ENCODE measurements at places on chromosomes 6 and 20.
A peak's percentile ranks its signal among the peaks of the same experiment; 100 is the strongest.

GRCh38 chr6:111880181-111880888, 7.1 kb upstream of the FYN start:
- no peak for DNase-seq

GRCh38 chr6:43496370-43497128, 13.6 kb downstream of the LRRC73 start:
- no peak for DNase-seq

DNA sequence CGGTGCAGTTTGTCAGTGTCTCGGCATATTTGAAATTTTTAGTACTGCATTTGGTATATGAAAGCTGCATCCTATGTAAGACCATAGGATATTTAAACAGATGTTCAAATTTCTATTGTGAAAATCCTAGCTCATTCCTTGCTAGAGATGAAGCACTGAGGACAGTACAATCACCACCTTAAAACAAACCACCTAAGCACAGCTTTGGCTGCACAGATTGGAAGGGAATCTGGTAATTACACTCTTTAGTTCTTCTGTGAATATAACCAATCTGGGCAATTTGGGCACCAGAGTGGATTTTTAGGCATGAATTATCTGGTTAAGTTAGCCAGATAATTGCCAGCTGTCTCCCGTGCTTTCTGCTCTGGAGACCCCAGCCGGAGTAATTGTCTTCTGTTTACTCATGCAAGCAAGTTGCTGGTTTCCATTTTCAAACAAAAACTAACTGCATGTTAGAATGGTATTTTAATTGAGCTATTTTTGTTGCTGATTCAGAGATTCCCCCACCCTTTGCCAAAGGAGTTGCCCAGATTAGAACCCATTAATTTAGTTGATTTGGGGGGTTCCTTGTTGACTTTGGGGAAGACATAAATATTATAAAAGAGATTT, 36.9 kb downstream of the E2F3 start:
- DNase-seq: no peak

- no peak for DNase-seq
These were observed 5.1 kb downstream of the SOX4 start for GRCh38 chr6:21598674-21599023.

DNA sequence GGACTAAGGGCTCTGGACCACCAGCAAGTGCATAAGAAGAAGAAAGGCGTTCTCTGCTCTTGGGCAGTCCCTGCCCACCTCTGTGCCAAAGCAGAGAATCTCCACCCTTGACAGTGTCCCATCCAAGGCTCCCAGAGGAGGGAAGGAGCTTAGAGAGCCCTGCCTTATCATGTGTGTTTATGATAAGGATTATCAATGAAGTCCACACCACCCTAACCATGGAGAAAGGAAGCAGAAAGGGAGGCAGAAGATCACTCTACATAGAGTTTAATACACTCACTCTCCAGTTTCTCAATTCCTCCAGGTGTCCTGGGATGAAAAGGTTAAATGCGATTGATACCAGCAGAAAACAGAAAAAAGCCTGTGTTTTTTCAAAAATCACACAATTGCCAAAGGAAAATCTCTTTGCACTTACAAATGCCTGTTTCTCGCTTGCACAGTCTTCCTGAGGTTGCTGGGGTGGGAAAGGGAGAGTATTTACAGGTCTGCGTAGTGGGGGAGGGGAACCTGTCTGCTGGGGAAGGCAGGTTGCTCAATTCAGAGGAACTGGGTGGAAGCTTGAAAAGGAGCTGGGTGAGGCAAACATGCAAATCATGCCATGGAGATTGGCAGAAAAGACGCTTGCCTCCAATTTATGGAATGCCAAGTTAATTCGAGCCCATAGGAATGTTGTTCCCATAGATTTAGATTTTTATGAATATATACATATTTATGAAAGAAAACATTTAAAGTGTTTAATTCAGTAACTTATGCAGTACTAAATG, 104.0 kb downstream of the EYA2 start:
- DNase-seq: no peak

DNA sequence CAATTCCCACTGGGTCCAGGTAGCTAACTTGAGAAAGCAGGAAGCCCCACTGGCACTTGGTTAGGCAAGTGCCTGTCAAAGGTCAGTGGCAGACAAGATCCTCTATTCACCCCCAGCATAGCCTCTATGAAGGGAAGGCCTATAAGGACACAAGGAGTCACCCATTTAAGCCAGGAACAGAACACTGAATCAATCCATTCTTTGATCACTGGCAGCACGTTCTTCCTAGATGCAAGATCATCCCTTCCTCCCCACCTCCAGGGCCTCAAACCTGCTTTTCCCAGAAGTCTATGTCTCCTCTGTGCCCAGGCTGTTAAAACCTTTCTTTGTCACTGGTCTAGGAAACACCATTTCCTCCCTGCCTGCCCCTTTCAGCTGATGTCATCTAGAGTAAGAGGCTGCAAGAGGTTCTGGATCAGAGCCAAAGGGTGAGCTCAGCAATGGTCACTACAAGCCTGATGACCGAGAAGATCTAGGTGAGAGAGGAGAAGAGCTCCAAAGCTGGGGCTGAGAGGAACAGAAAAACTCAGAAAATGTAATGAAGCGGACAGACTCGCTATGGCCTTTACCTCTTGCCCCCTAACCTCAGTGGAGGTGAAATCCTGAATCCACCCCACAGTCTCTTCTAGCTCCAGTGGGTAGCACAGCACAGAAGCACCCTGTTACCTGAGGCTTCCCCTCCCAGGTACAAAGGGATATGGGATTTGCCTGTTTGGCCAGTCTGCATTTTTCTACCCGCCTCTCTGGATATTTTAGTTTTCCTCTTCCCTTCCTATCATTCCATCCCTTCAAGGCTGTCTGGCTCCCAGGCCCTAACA, 1.8 kb downstream of the GTPBP2 start:
- no peak for DNase-seq

GRCh38 chr20:52972190-52972937, at the start of gene TSHZ2:
TSHZ2 (plus strand) TSS chr20:52972358; CDS start chr20:52973294, 936 bp downstream.
- peak; percentile 69 for DNase-seq

GRCh38 chr6:70708448-70708847, 40.8 kb downstream of the SMAP1 start:
- no peak for DNase-seq

GRCh38 chr20:24672181-24672880, 202.9 kb downstream of the SYNDIG1 start:
- no peak for DNase-seq

DNA sequence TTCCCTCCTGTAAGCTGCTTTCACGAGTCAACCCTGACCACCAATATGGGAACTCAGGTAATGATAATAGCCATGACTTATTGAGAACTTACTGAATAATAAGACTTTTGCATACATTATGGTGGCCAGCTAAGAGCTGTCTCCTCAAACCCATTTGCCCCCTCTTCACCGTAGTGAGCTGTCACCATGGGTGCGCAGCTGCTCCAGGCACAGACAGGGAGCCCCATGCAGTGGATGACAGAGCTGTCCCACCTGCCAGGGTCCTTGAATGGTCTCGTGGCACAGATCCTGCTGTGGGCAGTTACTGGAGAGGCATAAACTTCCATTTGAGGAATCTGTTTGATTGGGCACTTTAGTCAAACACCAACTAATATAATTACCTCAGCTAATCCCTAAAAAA, 1.9 kb downstream of the SLC22A16 start:
- no peak for DNase-seq

DNA sequence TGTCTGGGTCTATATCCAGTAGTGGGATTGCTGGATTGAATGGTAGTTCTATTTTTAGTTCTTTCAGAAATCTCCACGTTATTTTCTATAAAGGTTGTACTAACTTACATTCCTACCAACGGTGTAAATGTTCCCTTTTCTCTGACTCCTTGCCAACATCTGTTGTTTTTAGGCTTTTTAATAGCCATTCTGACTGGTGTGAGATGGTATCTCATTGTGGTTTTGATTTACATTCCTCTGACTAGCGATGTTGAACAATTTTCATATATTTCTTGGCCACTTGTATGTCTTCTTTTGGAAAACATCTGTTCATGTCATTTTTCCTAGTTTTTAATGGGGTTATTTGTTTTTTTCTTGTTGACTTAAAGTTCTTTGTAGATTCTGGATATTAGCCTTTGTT, 99.3 kb downstream of the BMP2 start:
- no peak for DNase-seq

DNA sequence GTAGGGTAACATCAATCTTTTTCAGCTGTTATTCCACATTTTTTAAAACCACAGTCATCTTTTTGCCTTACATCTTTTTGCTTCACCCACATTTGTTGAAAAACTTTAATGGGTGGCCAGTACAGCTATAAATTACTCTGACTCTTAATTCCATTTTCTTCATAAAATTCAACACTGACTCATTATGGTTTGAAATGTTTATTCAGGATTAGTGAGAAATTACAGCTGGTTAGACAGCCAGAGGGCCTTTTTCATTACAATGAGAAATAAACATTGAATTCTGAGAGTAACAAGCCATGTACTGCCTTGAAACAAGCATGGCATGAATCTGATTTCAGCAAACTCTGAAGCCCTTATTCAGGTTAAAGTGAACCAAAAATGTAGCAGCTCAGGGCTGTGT, 19.5 kb downstream of the NDUFAF4 start:
- DNase-seq: no peak

- no peak for DNase-seq
These were observed 146.2 kb upstream of the NEDD9 start for GRCh38 chr6:11378639-11379038.

DNA sequence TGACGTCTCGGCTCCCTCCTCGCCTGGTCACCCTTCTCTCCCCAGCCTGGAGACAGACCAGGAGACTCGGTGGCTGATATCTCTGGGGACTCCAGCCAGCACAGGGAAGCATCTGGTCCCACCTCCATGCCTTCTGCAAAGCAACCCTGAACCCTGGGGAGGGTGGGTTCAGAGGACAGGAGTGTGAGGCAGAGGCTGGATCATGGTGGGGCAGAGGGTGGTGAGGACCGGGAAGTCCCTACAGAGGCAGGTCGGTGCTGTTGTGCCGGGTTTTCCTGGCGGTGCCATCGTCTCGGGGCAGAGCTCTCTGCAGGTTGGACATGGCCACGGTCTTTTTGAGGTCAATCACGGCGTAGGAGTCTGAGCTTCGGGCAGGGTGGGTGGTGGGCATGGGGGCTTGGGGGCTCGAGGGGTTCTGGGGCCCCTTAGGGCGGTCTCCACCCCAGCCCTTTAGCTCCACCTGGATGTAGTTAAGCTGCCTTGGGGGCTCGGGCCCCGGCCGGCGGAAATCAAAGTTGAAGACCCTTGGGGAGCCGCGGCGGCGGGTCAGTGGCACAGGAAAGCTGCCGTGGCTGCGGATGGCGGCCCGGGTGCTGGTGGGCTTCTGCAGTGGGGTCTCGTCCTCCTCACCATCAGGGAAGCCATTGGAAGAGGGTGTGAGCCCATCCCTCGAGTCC, 9.2 kb downstream of the FRS3 start:
- DNase-seq: no peak

GRCh38 chr20:46214824-46215488, 93.3 kb downstream of the CDH22 start:
- DNase-seq: no peak

GRCh38 chr6:51199733-51200260, 381.1 kb downstream of the TFAP2B start:
- DNase-seq: no peak

- DNase-seq: peak; percentile 57
These were observed 550.5 kb upstream of the MARCKS start for GRCh38 chr6:113306552-113307145.

DNA sequence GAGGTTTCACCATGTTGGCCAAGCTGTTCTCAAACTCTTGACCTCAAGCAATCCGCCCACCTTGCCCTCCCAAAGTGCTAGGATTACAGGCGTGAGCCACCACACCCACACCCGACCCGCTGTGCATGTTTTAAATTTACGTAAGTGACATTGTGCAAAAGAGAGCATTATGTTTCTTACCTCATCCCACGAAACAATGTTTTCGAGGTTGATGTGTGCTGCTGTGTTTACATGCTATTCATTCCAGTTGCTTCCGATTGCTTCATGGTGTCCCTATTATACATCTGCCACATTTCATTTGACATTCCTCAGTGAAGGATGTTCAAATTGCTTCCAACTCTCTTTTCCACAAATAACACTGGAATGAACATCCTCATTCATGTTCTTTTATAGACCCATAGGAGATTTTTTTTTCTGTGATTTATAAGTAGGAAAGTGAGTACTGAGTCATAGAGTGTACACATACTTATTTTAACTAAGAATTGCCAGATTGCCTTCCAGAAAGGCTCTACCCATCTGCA, 403.9 kb upstream of the JARID2 start:
- DNase-seq: no peak

- DNase-seq: no peak
These were observed 9.3 kb downstream of the HLA-DOA start for GRCh38 chr6:33000055-33000454.

GRCh38 chr6:164749221-164750064, 560.0 kb downstream of the C6orf118 start:
- no peak for DNase-seq

GRCh38 chr6:168318090-168318489, 1.5 kb downstream of the DACT2 start:
- no peak for DNase-seq

- no peak for DNase-seq
These were observed 810.1 kb downstream of the EYS start for GRCh38 chr6:64896939-64897338.

GRCh38 chr6:5215159-5215558, 45.6 kb downstream of the LYRM4 start:
- no peak for DNase-seq

DNA sequence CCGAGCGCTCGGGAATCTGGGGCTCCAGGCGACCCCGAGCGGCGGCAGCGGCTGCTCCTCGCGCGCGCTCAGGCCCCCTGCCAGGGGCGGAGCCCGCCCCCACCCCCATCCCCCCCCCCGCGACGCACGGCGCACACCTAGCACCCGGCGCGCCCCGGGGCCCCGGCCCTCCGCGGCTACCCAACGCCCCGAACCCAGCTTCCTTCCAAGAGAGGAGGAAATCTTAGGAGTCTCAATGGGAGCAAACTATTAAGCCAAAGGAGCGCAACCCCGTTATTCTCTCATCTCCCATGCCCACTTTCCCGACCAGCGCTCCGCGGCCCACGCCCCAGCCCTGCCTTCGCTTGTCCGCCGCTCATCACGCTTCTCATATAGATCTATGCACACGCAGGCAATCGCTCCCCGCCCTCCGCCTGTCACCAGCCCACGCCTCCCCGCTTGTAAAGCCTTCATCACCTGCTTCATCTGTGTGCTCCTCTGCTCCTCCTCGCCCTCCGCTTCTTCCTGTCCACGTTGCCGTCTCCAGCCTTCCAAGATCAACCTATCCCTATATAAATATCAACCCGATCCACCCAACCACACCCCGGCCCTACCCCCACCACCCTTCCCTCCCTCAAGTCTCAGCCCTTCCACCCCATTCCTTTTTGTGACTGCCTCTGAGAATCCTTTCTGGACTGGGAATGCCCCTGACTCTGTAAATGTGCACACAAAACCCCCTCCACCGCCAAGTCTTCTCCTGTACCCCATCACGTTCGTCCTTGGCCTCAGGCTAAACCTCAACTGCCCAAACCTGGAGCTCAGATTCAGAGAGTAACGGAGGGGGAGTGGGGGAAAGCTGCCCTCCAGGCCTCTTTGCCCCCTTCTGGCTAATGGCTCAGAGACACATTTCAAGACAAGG, at the start of gene DLK2:
Gene DLK2, minus strand, starts transcription at position 18 of the 898 bp plus-strand sequence. CDS start 723 bp downstream, outside the sequence.
- DNase-seq: peak; percentile 59

All from activated CD4-positive, alpha-beta T cell treated with anti-CD3 and anti-CD28 coated beads, Interleukin-2, amount 50 U/mL, for 48 hours (primary cell).